Epithelial cell of umbilical artery (primary cell): ENCODE measurements at places on chromosomes 3 and 15. TPM values are rescaled to one million over a fixed set of nuclear protein-coding genes. Genes with fewer than 3 reads are reported as not detected.

Gene CPEB1
- total RNA-seq = 0.91 TPM in 1 of 2 replicates, not detected in the other

Gene SKOR1
- under 0.01 TPM in 1 of 2 replicates, not detected in the other for total RNA-seq

Gene SERINC4
- not detected in 2 replicates for total RNA-seq

Gene IL17RD
- total RNA-seq = 0.32 and 0.46 TPM in 2 replicates

Gene MFAP1
- 26.6 and 40.0 TPM in 2 replicates for total RNA-seq

Gene LZTFL1
- 12.7 and 14.9 TPM in 2 replicates for total RNA-seq

Gene EBLN2
- total RNA-seq = 2.9 and 10.0 TPM in 2 replicates

Gene ECE2
- not detected in 2 replicates for total RNA-seq

Gene PEX11A
- 3.9 and 10.5 TPM in 2 replicates for total RNA-seq

Gene AADAC
- 0.15 and 4.2 TPM in 2 replicates for total RNA-seq

Gene SLC12A1
- not detected in 2 replicates for total RNA-seq

Gene P2RY13
- total RNA-seq = not detected in 2 replicates

Gene PRSS50
- total RNA-seq = not detected in 2 replicates
